GM12892 (cell line): ENCODE measurements at places on chromosomes 4 and X.

GRCh38 chr4:140078366-140078765 is 75.6 kb downstream of the MAML3 start:
- DNase-seq = no peak

- DNase-seq = no peak
Observed at GRCh38 chr4:2072971-2073807, 14.1 kb downstream of the NAT8L start.

- no peak for DNase-seq
Observed at GRCh38 chr4:10023806-10024205, 2.5 kb upstream of the SLC2A9 start.

DNA sequence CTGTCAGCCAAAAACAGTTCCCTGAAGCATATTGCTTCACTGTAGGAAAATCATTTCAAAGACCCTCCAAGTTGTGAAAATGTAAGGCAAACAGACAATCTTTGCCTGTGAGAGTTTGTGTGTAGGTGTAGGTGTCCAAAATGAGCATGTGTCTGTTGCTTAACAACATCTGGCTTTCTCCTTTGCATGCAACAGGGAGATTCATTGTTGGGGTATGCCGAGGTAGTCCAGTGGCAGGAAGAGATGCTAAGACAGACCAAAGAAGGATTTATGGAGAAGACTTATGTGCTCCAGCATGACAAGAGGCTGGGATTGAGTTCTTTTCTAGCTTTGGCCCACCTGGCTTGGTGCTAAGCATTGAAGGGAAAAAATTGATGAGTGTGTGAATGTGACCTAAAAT is 29.8 kb upstream of the SMAD1 start:
- DNase-seq = no peak

DNA sequence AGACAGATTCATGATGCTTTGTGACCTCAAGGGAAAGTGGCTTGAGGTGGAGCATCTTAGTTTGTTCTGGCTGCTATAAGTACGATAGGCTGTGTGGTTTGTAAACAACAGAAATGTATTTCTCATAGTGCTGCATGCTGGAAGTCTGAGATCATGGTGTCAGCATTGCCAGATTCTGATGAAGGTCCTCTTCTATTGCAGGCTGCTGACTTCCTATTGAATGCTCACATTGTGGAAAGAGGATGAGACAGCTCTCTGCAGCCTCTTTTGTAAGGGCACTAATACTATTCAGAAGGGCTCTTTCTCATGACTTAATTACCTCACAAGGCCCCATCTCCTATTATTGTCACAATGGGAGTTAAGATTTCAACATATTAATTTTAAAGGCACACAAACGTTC is 1674.0 kb upstream of the PCDH7 start:
- no peak for DNase-seq

GRCh38 chr4:184287697-184288255 is 70.1 kb upstream of the ENPP6 start:
- DNase-seq = no peak

- DNase-seq = no peak
Observed at GRCh38 chr4:94941706-94942105, 184.0 kb downstream of the BMPR1B start.

DNA sequence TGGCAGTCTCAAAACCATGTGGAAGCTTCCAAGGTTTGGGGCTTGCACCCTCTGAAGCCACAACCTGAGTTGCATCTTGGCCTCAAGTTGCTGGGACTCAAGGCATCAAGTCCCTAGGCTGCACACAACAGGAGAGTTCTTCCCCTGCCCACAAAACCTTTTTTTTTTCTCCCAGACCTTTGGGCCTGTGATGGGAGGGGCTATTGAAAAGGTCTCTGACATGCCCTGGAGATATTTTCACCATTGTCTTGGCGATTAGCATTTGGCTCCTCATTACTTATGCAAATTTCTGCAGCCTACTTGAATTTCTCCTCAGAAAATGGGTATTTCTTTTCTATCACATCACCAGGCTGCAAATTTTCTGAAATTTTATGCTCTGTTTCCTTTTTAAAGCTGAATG is 349.5 kb upstream of the EDA2R start:
- no peak for DNase-seq

DNA sequence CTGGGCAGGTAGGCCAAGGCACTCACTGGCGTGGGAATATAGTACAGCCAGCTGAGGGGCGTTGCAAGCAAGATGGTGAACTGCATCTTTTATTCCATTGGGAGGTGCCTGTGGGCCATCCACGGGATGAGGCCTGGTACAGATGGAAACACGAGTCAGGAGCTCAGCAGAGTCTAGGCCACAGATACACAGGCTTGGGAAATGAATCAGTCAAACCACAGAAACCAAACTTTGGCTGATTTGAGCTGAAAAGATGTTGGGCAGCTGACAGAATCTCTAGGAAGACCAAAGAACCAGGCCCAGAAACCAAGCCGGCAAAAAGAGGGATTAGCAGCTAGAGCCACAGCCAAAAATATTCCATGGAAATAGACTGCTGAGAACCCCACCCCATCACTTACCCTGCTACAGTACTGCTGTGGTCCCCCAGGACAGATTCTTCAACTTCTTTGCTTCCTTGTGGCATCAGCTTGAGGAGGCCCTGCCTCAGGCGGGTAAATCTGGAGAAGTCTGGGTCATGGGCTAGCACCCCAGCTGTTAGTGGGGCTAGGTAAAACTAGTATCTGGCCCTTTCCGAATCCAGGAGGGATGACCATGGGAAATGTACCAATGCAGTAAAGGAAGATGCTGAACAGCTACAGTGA is 75.4 kb downstream of the TMEM131L start:
- no peak for DNase-seq

DNA sequence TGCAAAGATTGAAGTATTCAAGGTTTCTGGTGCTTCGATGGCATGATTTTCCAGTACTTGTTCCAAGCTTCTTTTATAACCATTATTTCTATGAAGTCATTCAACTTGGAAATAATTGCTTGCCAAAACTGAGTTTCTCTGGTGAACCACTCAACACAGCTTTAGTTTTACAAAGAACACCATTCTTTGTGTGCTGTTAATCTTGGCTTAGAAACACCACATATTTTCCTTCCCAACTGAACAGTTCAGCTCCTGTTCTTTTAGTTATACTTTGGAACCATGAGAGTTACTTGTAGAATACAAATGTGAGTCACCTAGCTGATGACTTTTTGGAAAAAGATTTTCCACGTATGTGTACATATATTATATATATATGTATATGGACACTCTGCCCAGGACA is 32.7 kb downstream of the TMEM47 start:
- no peak for DNase-seq

DNA sequence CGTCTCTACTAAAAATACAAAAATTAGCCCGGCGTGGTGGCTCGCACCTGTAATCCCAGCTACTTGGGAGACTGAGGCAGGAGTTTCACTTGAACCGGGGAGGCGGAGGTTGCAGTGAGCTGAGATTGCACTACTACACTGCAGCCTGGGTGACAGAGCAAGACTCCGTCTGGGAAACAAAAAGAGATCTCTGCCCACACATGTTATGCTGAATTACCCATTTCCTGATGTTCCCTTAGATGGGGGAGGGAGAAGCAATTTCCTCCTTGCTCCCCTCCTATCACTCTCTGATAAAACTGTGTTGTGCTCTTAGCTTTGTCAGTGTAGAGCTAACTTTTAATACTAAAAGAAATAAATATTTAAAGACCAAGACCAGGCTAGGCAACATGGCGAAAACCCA is 102.5 kb downstream of the LARP7 start:
- DNase-seq = no peak

GRCh38 chrX:1112321-1112720 is 100.1 kb downstream of the CRLF2 start:
- DNase-seq = no peak

GRCh38 chrX:46404774-46405173 is 140.4 kb downstream of the ZNF674 start:
- no peak for DNase-seq

- no peak for DNase-seq
Observed at GRCh38 chr4:174716986-174717770, 111.9 kb downstream of the GLRA3 start.

DNA sequence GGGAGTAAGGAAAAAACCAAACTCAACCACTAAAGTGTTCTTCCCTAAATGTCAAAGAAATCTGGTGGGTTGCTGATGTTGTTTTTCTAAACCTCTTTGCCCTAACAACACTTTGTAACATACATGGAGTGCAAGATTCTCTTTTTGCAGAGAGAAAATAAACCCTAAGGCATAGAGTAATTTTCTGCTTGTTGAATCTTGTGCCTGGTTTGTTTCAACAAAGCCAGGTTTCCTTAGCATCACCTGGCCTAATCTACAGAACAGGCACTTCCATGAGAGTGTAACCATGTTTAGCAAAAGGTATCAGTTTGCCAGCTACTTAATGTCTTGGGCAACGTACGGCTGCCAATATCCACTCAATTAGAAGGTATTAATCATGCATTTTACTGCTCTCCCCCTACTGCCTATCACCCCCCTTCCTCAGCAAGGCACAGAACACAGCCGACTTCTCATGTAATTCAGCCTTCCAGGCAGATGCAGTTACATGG is 219.2 kb downstream of the MAML3 start:
- no peak for DNase-seq

DNA sequence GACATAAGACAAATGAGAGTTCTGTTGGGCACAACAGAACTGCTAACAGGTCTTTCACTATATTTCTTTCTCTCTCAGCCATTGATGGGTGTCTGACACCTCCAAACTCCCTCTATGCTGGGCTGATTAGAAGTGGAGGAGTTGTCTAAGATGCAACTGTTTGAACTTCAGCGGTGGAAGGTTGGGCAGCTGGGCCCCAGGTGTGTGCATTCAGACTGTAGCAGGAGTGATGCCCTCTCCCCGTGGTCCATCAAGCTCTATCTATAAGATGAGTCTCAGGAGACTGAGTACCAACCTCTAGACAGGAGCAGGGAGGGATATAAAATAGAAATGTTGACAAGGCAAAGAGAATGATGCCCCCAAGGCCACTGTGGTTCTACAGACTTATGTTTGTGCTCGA is 28.2 kb upstream of the CHRNA9 start:
- DNase-seq = no peak

- no peak for DNase-seq
Observed at GRCh38 chr4:26369581-26369980, 48.8 kb downstream of the RBPJ start.

DNA sequence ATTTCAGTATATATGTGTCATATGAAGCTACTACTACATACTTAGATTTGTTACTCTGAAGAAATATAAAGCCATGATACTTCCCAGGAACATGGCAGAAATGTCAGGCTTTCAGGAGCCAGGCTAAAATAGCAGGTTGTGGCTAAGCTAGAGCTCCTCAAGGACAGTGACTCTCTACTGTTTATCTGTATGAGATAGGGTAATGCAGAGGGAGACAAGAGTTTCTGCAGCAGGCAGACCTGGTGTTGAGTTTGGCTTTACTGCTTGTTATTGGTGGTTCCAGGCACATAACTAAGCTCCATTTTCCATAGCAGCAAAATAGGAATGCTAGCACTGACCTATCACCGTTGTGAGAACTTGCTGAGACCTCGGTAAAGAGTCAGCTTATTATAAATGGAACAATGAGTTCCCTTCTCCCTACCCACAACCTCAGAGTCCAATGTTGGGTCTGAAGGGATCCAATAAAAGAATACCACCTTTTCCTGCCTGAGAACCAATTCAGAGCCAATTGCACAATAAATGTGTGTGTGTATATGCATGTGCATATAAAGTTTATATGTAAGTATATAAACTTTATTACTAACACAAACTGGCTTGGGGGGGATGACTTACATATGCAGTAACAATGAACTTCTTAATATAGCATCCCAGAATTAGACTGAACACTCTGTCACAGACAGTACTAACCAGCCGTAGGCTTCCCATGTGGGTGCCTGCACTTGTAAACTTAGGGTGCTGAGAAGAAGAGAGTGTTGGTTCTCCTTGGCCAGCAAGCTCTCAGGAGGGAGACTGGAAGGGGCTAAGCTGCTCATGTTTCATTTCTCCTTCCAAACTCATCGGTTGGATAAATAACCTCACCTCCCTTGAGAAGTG is 51.9 kb upstream of the PAQR3 start:
- DNase-seq = no peak

DNA sequence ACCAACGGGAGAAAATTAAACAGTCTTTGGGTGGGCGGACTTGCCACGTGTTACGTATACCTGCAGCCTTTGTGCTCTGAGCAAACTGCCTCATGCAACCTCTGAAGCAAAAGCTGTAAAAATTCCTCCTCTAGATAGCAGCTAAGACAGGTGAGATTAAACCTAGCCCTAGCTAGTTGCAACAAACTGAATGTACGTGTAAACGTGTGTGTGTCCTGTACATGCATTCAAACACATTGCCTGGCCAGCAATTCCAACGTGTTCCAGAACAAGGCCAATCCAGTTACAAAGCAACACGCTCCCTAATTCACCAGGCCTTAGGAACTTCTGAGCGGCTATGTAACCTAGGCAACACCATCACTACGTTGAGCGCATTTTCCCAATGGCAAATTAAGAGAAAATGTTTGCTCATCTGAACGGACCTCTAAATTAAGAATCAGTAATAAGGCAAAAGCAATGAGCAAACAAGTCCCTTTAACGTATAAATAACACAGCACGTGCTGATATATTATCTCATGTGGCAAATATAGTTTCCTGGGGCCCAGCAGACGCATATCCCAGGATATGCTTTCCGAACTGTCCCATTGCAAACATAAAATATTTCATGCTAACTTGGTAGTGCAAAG is 792 bp downstream of the PPID start:
- DNase-seq = no peak

- peak; percentile 40 for DNase-seq
Observed at GRCh38 chr4:1200425-1201035, 28.1 kb upstream of the SPON2 start.

- no peak for DNase-seq
Observed at GRCh38 chrX:146921204-146921603, 106.7 kb upstream of the CXorf51A start.

DNA sequence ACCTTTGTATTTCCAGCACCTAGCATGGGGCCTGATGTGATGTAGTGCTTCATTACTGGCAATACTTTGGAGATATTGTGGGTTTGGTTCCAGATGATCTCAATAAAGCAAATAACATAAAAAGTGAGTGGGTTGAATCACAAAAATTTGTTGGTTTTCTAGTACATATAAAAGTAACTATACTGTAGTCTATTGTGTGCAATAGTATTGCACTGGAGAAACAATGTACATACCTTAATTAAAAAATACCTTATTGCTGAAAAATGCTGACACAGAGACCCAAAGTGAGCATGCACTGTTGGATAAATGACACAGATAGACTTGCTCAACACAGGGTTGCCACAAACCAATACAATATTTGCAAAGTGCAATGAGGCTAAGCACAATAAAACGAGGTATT is 17.7 kb upstream of the MGST2 start:
- no peak for DNase-seq
